ENCODE measurements at places on chromosomes 7 and 10.

GRCh38 chr10:75427951-75428350 is 3.5 kb upstream of the LRMDA start:
- H3K27ac ChIP-seq: no peak overlapping the region
- no peak for DNase-seq
- peaks cover 3% of the 10 kb centered on the region for H3K4me1 ChIP-seq
- H3K4me3 ChIP-seq: no peak overlapping the region

GRCh38 chr7:8418629-8419245 is 14.7 kb upstream of the NXPH1 start:
- H3K27me3 ChIP-seq: no peaks in the 10 kb centered on the region
- DNase-seq: no peak
- H3K4me3 ChIP-seq: no peak overlapping the region
- H3K4me1 ChIP-seq: no peaks in the 10 kb centered on the region
- H3K36me3 ChIP-seq: no peaks in the 10 kb centered on the region

- no peak overlapping the region for H3K4me3 ChIP-seq
- H3K4me1 ChIP-seq: no peaks in the 10 kb centered on the region
- no peak for DNase-seq
- no peaks in the 10 kb centered on the region for H3K36me3 ChIP-seq
- H3K27ac ChIP-seq: no peak overlapping the region
Measured at GRCh38 chr7:30091491-30091912, 43.3 kb upstream of the MTURN start.

GRCh38 chr7:77982926-77983550 is 184.5 kb downstream of the PHTF2 start:
- no peak overlapping the region for H3K27ac ChIP-seq
- peaks cover 15% of the 10 kb centered on the region for H3K4me1 ChIP-seq
- DNase-seq: no peak

- H3K4me3 ChIP-seq: no peak overlapping the region
- peaks cover 14% of the 10 kb centered on the region for H3K4me1 ChIP-seq
- H3K27me3 ChIP-seq: no peaks in the 10 kb centered on the region
- H3K27ac ChIP-seq: no peak overlapping the region
- DNase-seq: no peak
Measured at GRCh38 chr7:16651396-16652239, 5.6 kb downstream of the BZW2 start.

DNA sequence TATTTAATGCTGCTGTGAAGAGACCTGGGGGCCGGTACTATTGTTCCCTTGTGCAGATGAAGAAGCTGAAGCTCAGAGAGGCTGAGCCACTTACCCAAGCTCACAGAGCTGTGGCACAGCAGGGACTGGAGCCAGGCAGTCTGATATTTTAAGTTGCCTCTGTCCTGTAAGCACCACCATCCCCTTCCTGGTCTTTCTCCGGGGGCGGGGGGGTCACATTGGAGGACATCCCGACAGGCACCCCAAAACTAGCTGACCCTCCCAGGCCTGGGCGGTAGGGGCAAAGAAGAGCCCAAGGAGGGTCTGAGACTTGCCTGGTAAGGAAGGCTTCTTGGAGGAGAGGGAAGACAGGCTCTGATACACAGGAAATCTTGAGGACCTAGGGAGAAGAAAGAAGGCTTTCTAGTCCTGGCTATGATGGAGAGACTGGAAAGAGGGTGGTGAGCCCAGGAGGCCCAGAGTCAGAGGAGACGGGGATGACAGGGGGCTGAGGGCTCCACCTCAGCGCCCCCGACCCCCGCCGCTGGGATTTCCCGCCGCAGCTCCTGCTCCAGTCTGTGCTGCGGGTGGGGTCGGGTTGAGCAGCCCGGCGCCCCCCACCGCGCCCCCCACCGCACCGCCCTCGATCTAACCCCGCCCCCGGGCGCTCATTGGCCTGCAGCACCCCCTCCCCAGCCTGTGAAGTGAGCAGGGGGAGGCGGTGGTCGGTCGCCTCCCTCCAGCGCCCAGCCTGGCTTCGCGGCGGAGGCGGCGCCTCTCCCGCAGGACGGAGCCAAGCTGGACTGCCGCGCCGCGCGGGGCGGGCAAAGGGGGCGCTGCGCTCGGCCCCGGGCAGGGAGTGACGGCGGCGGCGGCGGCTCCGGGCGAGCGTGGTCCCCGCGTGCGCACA is at the start of gene ADCYAP1R1:
TSS of gene ADCYAP1R1 (plus strand) at position 711 of the 889 bp plus-strand sequence. CDS start 10,957 bp downstream, outside the sequence.
- H3K27ac ChIP-seq: no peak within 1 kb of the TSS
- H3K27me3 ChIP-seq: no peaks in the 10 kb centered on the region
- H3K4me1 ChIP-seq: no peaks in the 10 kb centered on the region
- no peak for DNase-seq
